Stimulated activated CD8-positive, alpha-beta memory T cell treated with anti-CD3 and anti-CD28 coated beads, Interleukin-4, amount 100 ng/mL, for 1 hour (primary cell): ENCODE measurements at places on chromosomes 7 and 10.

DNA sequence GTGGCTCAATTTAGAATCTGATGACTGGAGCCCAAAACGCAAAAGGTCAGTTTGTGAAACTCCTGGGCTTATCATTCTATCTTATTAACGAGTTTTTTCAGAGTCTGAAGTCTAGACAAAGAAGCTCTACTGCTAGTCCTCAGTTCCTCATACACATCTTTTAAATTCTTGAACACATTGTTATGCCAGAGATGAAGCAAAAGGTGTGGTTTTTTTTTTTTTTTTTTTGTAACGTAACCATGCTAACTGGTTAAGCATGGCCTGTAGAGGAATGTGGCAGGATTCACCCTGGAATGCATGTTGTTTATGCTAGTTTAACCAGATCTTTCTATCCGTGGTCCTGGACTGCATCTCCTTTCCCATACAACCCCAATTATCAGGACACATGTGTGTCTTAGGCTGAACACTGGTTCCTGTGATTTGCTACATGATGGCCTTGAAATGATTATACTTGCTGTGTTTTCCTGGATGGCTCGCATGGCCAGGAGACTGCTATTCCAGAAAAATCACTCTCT lies 79.3 kb upstream of the MDFIC start:
- DNase-seq: no peak

DNA sequence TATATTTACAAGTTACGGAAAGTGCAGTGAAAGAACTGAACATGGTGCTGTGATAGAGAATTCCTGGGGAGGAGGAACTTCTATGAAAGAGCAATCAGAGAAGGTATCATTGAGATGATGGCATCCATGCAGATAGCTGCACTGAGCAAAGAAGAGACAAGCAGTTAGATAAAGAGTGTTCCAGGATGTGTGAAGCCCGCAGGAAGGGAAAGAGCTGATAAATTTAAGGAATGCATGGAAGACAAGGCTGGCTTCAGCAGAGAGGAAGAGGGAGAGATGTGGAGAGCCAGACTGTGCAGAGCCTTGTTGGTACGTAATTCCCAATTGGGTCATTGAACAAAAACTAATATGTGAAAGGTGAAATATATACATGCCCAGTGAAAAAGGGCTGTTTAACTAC lies 538.9 kb downstream of the INHBA start:
- no peak for DNase-seq

GRCh38 chr10:49597426-49598163 lies 12.5 kb upstream of the SLC18A3 start:
- DNase-seq: no peak

DNA sequence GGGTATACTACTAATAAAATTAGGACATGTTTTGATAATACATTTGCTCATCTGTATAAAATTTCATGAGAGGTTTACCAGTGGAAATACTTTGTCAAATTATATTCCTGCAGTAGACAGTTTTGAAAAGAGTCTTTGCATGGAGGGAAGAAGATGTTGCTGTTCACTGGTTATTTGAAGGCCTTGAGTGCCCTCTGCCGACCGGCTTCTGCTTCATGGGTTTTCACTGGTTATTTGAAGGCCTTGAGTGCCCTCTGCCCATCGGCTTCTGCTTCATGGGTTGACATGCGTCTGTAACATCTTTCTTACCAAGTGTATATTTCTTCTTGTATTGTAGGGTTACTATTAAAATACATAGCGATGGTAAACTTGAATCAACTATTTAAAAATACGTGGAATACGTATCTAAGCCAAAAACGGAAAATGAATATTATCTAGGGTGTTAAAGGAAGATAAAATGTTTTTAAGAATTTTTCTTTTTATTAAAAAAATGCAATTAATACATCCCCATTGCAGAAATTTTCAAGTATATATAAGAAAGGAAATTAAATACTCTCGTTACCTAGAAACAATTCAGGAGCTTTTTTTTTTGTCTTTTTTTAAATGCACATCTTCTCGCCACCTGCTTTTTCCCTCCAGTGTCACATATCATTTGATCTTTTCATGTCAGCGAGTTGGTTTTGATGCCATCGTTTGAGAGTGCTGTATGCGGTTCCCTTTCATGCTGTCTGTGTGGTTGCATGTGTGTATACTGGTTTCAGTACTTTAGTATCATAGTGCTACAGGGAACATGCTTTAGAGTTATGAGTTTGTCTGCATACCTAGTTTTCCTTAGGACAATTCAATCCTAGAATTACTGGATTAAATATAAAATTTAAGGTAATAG lies 73.4 kb downstream of the SHH start:
- peak; percentile 20 for DNase-seq

DNA sequence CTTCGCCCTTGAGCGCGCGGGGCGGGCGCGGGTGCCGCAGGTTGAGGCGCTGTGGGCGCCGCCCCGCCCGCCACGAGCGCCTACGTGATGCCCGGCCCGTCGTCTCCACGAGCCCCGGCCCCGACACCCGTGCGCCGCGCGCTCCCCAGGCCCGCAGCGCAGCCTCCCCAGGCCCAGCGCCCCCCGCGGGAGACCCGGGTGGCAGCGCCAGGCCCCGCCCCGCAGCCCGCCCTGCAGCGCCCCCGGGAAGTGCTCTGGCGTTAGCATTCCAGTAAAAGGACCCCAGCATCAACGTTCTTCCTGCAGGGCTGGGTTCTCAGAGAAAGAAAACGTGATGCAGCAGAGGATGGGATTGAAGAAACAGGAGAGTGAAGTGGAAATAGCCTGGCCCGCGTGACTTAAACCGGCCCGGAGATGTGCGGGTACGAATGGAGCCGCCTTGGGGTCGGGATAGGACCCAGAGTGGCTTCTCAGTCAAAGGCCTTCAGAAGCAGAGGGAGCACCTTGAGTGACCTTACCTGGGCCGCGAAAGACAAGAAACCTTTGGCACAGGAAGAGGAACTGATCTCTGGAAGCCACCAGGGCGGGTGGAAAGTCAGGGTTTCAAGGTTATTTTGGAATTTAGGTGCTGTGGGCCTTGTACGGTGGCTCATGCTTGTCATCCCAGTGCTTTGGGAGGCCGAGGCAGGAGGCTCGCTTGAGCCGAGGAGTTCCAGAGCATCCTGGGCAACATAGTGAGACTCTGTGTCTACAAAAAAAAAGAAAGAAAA lies 1.8 kb downstream of the PFKP start:
- DNase-seq: no peak
